Hematopoietic multipotent progenitor cell (in vitro differentiated cells): ENCODE measurements at places on chromosomes 12 and 14.

- DNase-seq, result no peak
Observed at GRCh38 chr14:36467332-36467731, 52.7 kb downstream of the NKX2-1 start.

DNA sequence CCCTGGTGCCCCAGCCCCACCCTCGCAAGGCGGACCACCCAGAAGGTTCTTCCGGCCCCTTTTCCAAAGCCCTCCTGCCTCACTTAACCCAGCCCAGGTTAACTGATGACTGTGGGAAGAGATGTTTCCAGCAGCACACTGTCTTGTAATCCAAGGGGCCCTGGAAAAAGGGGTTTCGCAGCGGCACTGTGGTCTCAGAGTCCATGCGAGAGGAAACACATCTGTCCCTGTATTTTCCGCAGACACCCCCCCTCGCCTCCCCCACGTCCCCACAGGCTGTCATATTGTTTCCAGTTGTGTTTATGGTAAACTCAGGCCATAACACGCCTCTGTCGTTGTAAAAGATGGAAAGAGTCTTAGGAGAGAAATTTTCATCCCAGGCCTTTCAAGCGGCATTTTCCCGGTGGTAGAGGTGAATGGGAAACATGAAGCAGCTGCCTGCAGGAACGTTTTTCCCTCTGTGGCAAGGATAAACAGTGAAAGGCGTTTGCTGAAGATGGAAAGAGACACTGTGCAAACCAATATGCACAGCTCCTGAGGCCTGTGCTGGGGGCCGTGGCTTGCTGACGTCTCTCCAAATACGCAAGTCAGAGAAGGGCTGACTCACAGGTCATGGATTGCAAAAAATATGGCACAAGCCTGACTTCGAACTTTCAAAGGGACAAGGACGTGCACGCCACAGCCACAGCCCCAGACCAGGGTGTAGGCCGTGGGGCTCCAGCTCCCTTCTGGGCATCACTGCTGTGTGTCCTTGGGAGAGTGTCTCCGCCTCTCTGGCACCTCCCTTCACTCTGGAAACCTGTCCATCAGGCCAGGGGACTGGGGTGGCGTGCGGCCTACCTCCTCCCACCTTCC, 22.5 kb upstream of the FZD10 start:
- DNase-seq, result no peak

- peak; percentile 45 for DNase-seq
Observed at GRCh38 chr12:122182887-122183587, at the start of gene LRRC43. Gene LRRC43, plus strand, starts transcription at chr12:122183123. Its CDS starts 22 bp downstream, at chr12:122183145.

DNA sequence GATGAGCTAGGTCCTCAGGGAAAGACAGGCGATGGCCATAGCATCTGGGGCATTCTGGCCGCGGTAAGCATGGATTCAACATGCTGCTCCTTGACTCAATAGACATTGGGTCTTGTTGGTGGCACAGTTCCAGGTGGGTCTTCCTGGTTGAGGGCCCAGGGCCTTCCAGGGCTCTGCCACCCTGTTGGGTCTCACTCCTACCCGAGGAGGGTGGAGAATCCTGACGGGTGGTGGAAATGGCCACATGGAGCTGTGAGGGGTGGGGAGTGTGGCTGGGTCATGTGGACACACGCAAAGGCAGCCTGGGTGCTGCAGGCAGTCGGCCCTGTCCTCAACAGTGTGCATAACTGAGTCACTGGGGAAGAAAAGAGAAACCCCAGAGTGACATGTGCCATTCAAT, 148.1 kb downstream of the KIF26A start:
- DNase-seq, result no peak

- DNase-seq, result no peak
Observed at GRCh38 chr12:18242380-18243089, 18.8 kb upstream of the PIK3C2G start.

GRCh38 chr12:79847417-79847816, 87.5 kb downstream of the PPP1R12A start:
- no peak for DNase-seq

GRCh38 chr14:71403656-71404055, 496.4 kb downstream of the PCNX1 start:
- DNase-seq, result peak; percentile 47

- no peak for DNase-seq
Observed at GRCh38 chr12:89382328-89382727, 30.0 kb upstream of the DUSP6 start.
